ENCODE measurements at places on chromosomes 6 and 20.
A peak's percentile ranks its signal among the peaks of the same experiment; 100 is the strongest.

GRCh38 chr6:43999628-44000027 lies 127.6 kb downstream of the MRPL14 start:
- no peak for DNase-seq

DNA sequence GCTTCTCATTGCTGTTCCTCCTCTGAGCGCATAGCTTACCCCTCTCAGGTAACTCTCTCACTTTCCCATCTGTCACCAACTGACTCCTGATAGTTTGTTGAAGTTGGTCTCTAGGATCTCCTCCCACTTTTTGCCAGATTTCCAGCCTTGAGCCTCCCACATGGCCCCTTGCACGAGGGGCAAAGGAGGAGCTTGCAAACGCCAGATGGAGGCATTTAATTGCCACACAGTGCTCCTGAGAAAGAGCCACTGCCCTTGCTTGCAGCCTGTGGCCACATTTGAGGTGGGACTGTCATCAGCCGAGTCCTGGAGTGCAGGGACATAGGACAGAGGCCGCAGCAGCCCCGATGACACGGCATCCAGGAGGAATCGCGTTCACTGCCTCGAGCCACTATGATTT lies 348.7 kb downstream of the SMOC2 start:
- no peak for DNase-seq

DNA sequence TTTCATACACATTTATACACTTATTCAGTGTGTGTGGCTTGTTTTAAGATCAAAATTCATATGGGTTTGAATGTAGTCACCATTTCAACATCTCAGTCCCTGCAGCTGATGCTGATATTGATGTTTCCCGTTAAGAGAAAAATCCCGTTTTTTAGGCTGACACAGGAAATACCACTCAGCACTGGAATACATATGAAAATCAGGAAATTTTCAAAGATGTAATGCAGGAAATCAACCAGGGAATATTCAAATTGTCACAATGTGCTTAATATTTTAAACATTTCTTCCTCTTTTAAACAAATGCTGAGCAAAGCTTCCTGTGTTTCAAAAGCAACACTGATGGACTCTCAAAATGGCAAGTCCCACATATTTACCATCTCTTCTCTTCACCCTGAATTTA lies 94.5 kb upstream of the MARCKS start:
- DNase-seq, result no peak

- DNase-seq, result no peak
Observed at GRCh38 chr20:37161830-37162549, 17.1 kb upstream of the RPN2 start.

GRCh38 chr6:118935978-118936703 lies 1.2 kb upstream of the MCM9 start:
- no peak for DNase-seq

DNA sequence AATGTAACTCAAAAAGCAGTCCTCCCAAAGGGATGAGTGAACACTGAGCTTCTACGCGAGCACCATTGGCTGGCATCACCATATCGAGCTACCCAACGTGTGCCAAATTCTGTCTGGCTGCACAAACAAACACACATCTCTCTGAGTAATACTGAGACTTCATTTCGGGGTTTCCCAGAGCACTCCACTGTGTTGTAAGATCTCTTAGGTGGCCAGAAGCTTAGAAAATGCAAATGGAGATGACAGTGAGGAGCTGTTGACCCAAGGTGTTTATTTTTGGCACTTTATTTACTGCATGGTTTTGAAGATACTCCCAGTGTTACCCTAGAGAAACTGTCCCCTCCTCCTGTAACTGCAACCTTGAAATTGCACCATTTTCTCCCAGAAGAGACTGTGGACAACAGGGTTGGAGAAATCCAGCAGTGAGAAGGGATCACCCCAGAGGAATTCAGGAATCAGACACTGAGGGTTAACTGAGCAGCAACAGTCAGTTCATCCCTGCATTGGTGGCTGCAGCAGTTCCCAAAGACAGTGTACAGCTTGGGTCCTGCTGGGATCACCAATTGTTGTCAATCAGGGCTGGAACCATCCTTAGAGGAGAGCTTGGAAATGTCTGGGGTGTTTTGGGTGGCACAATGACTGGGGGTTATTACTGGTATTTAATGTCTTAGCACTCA lies 1.0 kb upstream of the RIPOR2 start:
- DNase-seq, result no peak

DNA sequence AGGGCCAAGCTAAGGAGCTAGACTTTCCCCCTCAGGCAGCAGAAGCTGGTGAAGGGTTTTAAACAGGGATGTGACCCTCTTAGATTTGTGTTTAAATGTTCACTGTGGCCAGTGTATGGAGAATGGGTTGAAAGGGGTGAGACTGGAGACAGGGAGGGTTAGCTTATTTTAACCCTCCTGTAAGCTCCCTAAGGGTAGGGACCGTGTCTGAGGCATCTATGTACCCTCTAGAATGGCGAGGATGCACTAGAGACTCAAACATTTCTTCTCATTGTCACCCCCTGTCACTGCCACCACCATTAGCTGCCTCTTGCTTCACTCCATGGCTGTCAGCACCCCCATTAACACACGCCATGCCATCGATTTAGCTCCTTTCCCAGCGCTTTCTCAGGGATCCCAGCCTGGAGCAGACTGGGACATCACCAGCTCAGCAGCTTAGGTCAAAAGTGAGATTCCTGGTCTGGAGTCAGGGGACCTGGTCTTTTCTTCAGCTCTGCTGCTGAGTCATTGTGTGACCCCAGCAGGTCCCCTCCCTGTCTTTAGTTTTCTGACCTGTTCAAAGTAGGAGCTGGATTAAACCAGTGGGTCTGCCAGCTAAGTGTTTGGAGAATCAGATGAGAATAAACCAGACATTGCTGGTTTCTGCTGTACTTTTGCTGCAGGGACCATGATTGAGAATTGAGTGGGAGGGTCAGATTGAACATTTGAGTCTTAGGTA lies 1.1 kb upstream of the SLC22A7 start:
- DNase-seq, result no peak

DNA sequence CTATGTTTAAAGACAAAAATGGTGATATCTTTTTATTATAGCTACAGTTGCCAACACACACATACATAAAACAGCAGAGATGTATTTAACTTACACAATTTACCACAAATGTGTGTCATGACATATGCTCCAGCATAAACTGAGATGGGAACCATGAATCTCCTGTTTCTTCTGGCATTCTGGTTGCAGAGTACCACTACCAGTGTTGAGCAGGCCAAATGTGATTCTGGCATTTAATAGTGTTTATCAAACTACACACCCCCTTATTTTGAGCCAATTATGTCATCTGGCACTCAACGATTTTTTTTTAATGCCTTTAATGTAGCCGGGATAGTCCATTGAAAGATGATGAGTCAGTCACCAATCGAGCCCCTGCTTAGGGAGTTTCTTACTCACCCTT lies 59.0 kb upstream of the TPD52L1 start:
- no peak for DNase-seq

DNA sequence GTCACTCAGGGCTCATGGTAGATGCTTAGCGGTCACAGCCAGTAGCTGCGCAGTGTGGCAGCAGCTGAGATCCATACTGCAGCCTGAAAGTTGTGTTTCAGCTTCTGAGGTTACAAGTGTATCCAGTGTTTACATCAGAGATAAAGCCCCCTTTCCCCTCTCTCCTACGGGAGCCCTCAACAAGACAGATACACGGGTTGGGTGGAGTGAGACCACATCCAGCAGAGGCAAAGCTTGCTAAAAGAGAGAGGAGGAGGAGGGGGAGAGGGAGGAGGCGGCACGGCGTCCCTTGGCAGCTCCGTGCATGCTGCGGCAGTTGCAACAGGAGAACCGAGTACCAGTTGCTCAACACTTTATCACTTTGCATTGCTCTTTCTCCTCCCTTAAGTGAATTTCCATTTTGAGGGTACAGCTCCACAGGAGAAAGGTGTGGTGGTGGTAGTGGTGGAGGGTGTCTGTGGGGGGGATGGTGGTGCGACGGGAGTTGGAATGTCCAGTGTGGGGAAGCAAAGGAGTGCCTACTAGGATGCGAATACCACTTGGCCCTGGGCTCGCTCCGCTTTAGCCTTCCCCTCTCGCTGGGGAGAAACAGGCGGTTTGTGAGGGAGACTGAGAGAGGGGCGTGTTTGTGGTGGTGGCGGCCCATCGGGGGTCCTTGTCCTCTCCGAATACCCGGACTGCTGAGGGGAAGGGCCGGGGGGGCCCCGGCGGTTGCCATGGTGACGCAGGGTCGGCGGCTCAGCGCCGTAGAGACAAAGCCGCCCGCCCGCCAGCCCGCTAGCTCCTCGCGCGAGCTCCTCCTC lies 405 bp upstream of the RNF182 start:
- DNase-seq, result peak; percentile 61

DNA sequence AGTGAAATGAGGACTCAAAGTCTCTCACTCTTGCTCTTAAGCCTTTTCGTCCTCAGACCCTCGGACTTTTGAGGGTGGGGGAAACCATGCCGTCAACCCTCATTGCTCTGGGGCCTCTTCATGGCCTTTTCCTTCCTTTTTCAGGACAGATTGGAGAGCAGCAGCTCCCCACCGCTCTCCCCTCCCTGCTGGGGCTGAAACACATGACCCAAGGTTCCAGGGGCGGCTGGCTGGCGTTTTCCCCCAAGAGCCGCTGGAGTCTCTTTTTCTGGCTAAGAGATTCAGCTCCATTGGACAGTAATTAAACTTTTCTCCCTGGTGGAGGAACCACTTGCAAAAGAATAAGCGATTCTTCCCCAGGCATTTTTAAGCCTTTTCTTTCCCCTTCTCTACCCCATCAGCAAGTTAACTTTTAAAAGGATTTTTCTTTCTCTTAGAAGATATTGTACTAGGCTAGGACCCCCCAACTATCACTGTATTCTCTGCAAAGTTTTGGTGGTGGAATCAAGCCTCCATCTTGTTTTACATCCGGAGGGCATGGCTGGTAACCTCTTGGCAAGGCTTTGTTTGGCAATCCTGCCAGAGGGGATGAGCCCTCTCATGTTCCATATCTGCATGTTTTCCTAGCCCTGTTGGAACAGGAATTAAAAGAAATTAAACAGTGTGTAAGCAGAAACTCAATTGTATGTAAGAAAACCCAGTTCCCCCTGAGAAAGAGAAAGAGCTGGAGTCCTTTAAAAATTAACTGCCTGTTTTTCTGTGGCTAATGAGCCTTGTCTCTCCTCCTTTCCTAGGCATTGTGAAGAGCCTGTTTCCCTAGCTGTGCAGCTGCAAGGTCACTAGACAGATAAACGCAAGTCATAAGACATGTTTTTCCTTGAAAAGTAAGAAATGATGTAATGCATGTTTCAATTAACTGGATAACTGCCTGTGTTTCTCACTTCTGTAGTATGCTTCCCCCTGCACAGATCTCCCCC lies 100.8 kb upstream of the GPR6 start:
- DNase-seq, result no peak

GRCh38 chr20:430091-430999 lies 22.2 kb downstream of the RBCK1 start:
- DNase-seq, result no peak

- DNase-seq, result no peak
Observed at GRCh38 chr6:35218021-35218420, 4.3 kb downstream of the SCUBE3 start.

DNA sequence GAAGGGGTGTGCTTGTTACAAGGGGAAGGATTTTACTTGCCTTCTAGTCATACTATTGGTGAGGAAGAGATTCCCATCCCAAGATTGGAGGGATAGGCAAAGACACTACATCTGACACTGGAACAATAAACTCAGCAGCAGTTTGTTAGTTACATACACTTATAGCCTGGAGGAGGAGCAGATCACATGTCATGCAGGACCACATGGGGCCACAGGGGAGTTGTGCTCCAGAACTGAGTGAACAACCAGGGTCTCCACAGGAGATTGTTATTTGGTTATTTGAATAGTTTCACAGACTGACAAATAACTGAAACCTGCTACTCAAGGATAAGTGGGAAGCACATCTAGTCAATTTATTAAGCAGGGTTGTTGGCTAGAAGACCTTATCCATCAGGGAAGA lies 559.4 kb upstream of the MANEA start:
- DNase-seq, result no peak

- no peak for DNase-seq
Observed at GRCh38 chr6:125357515-125358256, 55.9 kb upstream of the HDDC2 start.

- no peak for DNase-seq
Observed at GRCh38 chr6:9761220-9761619, 653.7 kb downstream of the TFAP2A start.

DNA sequence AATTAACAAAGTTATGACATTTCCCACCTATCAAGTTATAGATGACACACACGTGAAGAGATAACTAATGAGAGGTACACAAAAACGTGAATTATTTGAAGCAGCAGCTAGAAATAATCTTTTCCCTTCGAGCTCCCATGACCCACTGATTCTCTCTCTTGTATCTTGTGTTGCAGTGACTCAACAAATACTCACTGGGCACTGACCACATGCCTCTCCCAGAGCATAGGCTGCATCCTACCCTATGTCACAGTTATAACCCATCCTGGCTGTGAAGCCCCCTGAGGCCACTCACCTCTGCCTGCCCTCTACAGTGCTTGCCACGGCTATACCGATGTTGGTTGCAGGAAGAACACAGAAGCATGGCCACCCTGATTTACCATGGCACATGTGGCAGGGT lies 91.8 kb downstream of the INSM1 start:
- DNase-seq, result no peak

DNA sequence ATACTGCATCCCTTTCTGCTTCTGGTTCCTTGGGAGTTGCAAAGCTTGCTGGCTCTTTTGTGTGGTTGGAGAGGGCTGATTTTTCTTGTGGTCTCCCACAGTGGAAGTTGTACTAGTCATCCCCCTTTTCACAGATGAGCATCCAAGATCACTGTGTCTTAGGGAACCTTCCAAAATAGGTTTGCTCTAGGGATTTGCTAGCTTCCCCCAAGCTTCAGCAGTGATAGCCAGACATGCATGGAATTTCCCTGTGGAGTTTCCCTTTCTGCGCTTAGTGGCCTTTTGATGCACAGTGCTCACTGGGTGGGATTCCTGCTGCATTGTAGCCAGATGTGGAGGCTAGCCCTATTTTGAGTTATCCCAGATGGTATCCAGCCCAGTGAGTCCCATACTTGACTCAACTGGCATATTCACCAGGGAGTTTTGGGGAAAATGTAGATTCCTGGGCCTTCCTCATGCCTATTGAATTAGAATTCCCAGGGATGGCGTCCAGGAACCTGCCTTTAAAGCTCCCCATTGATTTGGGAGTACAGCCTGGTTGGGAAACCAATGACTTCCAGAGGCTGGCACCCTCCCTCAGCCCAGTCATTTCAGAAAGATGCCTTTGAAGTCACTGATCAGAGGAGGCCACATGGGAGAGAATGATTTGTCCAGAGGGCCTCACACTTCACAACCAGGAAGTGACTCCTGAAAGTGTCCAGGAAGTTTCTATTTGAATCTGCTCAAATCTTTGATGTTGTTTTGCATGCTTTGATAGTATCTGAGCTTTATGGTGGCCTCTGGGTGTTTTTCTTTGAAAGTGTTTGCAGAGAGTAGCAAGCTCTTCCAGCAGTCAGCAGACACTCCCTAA lies 25.9 kb downstream of the PPARD start:
- DNase-seq, result no peak

DNA sequence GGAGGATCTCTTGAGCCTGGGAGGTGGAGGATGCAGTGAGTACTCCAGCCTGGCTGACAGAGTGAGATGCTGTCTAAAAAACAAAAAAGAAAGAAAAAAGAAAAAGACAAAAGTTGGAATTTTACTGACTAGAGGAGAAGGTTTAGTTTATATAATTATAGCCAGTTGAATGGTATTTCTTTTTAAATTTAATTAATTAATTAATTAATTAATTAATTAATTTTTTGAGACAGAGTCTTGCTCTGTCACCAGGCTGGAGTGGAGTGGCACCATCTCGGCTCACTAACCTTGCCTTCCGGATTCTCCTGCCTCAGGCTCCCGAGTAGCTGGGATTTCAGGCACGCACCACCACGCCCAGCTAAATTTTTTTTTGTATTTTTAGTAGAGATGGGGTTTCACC lies 8.7 kb downstream of the DNAH8 start:
- no peak for DNase-seq
